Germinal center (tissue), 1 donor: ENCODE measurements at places on chromosomes 7 and 10.

GRCh38 chr10:16612981-16613355 lies 91.3 kb upstream of the C1QL3 start:
- DNase-seq = no peak

GRCh38 chr7:36775061-36775620 lies 50.8 kb upstream of the AOAH start:
- DNase-seq = no peak

DNA sequence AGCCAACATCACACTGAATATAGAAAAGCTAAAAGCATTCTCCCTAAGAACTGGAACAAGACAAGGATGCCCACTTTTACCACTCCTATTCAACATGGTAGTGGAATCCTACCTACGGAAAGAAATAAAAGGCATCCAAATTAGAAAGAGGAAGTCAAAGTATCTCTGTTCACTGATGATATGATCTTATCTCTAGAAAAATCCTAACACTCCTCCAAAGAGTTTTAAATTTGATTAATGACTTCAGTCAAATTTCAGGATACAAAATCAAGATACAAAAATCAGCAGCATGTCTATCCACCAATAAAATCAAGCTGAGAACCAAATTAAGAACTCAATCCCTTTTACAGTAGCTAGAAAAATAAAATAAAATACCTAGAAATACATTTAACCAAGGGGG lies 35.3 kb upstream of the TNKS2 start:
- DNase-seq = no peak

DNA sequence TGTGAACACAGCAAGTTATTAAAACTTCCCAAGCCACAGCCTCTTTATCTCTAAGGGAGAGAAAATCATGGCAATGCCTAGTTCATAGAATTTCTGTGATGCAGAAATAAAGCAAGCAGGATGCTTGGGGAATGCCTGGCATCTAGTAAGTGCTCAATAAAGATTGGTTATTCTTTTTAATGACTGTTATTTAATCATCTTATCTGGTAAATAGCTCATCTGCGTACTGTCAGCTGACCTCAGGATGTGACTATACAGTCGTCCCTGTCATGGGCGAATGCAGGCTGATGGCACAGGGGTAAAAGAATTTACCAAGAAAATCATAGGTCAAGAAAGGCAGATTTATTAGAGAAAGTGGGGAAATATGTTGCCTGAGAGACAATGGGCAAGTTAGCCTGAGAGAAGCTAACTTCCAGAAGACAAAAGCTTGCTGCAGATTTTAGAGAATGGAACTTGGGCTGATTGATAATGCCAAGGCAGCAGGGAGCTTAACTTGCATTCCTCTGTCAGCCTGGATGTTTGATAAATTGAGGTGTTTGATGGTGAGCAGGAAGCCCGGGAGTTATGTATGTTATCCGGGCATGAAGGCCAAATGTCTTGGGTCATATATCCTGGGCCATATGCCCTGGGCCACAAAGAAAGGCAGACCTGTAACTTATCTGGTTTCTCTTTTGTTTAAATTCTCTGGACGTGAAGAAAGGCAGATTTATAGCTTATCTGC lies 126.0 kb downstream of the KCNMA1 start:
- no peak for DNase-seq

DNA sequence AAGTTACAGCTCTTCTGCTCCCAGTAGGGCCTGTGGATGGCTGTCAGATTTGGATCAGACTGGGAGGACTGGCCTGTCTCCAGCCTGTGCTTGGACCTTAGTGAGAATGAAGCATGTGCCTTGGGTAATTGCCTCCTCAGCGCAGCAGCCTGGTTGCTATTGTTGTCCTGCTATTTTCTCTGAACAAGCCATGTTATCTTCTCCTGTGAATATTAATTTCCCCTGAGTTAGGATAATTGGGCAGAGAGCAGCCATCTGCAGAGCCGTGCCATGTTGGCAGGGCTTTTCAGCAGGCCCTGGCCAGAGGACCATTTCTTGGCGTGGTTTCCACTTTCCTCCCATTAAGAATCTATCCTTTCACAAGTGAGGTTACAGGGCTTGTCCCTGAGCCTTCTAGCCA lies 497.3 kb downstream of the SORCS3 start:
- DNase-seq = no peak

GRCh38 chr7:130960208-130960988 lies 226.4 kb upstream of the KLF14 start:
- DNase-seq = peak; percentile 48

GRCh38 chr10:15262036-15262713 lies 93.7 kb upstream of the NMT2 start:
- no peak for DNase-seq

DNA sequence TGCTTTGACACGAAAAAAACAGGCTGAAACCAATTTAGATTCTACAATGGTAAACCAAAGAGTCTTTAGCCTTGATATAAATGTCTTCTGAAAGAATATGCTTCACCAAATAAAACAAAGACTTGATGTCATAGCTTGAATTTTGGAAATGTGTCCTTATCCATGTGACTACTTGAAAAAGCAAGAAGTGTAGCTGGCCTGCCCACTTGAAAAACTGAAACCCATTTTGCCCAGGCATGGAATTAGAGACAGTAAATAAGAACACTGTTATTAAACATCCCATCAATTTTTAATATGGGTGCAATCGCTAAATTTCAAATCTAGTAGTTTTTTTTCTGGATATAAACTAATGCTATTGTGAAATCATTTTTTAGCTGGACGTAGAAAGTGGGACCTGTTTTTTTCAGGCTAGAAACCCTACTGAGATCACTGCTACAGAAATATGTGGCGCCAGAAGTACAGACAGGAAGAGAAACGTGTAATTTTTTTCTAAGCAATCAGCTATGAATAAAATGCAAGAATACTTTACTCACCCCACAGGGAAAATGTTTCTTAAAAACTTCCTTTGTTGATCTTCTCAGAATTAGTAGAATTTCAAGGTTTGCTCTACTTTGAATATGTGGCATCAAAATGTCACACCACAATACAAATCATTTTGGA lies 56.7 kb downstream of the PIP4K2A start:
- no peak for DNase-seq

DNA sequence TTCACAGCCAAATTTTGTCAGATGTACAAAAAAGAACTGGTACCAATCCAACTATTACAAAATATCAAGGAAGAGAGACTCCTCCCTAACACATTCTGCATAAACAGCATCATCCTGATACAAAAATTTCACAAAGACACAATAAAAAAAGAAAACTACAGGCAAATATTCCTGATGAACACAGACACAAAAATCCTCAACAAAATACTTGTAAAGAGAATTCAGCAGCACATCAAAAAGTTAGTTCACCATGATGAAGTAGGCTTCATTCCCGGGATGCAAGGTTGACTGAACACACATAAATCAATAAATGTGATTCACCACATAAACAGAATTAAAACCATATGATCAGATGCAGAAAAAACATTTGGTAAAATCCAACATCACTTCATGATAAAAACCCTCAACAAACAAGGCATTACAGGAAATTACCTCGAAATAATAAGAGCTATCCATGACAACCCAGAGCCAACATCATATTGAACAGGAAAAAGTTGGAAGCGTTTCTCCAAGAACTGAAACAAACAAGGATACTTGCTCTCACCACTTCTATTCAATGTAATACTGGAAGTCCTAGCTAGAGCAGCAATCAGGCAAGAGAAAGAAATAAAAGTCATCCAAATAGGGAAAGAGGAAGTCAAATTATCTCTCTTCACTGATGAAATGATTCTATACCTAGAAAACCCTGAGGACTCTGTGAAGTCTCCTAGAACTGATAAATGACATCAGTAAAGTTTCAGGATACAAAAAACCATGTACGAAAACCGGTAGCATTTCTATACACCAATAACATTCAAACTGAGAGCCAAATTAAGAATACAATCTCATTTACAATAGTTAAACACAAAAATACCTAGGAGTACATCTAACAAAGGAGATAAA lies 223.1 kb downstream of the REEP3 start:
- DNase-seq = no peak

- DNase-seq = no peak
Observed at GRCh38 chr10:121889212-121889611, 38.6 kb downstream of the ATE1 start.

- DNase-seq = no peak
Observed at GRCh38 chr7:33651998-33652515, 253.3 kb upstream of the BMPER start.

DNA sequence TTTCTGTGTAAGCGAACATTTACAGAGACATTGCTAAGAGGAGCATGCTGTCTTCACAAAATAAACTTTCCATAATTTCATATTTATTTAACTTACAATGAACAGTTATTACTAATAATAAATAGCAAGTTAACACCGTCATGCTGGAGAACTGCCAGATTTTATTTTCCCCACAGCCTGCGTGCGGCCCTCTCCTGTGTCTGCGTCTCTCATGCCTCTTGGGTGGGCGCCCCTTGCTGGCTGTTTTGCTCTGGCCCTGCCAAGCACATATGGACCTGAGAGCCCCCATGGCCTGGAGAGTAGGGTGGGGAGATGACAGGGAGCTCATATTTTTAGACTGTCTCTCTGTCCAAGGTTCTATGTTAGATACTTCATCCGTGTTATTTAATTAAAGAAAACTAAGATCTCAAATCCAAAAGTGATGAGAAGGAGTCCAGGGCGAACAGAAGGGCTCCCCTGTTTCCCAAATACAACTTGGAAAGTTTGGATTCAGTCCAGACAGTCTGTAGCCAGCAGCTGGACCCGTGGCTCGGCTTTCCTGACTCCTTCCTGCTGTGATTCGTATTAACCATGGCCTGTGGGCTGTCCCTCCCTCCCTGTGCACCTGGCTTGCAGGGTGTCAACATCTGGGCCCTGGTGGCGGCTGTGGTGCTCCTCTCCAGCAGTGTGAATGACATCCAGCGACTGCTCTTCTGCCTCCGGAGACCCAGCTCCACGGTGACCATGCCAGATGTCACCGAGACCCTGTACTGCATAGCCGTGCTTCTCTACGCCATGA lies 20.5 kb downstream of the FBH1 start:
- DNase-seq = no peak
